Muscle of back (tissue), 13 donors: ENCODE measurements at places on chromosomes 11 and 22.

DNA sequence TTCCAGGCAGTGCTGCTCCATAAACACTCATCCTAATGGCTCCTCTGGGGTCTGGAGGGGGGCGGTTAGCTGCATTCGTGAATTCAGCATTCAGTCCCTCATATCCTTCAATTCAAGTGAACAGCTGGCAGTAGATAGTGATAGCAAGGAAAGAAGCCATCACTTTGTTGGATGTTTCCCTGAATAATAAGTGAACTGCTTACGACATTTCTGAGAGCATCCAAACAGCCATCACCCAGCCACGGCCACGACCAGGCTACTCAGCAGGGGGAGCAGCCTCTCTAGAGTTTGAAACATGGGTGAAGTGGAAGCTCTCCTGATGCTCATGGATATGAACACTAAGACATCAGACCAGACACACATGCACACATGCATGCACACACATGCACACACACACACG is 163.6 kb downstream of the NTM start:
- no peak for DNase-seq

DNA sequence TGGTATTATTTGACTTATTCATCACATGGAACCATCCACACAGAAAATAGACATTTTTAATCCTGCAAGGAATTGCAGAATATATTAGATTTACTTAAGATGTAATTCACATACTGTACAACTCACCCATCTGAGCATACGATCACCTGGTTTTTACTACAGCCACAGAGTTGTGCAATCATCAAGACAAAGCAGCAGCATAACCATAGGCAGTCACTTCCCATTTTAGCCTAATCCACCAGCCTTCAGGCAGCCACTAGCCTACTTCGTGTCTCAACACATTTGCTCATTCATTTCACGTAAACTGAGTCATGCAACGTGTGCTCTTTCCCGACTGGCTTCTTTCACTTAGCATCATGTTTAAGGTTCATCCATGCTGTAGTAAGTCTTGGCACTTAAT is 23.0 kb downstream of the PIWIL3 start:
- no peak for DNase-seq

DNA sequence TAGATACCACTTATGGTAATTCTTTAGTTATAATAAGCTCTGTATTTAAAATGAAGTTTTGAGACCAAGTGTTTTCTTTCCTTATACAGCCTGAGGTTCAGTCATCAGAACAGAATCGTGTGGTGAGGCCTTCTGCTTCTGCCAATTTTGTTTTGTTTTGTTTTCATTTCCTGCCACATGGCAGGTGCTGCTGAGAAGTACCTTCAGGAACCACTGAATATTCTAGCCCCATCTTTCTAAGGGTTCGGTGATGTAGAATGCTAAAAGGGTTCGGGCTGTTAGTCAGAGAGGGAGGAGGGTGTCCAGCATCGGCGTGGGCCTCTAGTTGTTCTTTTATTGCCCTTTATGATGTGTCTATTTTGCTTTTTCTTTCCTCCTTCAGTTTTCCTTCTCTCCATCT is 25.8 kb downstream of the TNRC6B start:
- no peak for DNase-seq

- no peak for DNase-seq
These were observed 13.3 kb downstream of the ASCL2 start for GRCh38 chr11:2256951-2257700.

GRCh38 chr11:36751335-36751781 is 153.3 kb upstream of the RAG2 start:
- DNase-seq: no peak
